ENCODE measurements at places on chromosomes 6 and 20.

GRCh38 chr6:165605901-165606739 is 56.9 kb downstream of the PDE10A start:
- DNase-seq, result no peak

DNA sequence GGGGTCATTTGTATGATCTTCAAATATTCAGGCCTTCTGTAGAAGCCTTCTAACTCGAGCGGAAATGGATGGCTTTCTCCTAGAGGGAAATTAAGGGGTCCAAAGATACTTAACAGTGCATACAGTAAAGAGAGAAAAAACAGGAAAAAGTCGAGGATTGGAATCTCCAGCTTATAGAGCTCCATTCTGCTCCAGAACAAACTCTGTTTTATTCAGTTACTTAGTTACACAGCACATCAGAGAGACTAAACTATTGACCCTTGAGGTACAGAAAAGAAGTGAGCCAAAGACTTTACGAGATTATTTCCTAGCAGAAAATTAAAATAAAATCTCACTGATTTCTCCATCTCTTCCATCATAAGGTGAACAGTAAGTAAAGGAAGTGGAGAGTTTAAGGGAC is 43.8 kb upstream of the DSE start:
- no peak for DNase-seq

DNA sequence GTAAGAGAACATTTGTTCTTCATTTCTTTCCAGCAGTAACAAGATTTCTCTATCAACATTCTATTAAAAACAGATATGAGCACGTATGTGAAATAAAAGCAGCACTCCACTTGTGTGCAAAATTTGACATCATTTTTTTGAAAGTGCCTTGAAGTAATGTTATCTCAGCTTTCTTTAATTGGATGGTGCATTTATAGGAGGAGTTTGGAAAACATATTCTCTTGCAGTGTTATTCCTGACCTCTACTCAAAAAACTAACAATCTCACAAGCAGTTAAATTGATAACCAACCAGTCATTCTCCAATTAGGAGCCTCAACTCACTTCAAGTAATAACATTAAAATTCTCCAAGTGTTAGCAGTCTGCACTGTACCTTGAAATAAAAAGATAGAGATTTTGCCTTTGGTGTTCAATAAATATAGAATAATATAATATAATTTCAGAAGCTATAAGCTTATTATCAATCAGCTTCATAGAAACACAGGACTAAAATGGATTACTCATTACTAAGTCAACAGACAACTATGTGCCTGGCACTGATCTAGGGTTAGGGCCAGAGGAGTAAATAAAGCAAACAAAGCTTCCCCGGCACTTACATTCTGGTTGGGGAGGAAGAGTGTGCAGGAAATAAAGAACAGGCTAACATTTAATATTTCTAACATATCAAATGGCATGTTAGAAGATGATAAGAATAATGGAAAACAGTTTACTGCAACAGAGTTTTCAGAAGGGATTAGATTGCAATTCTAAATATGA is 149.0 kb upstream of the SGK1 start:
- no peak for DNase-seq

GRCh38 chr20:8862092-8862491 is 206.8 kb upstream of the PLCB4 start:
- no peak for DNase-seq
